NCI-H2029 (cell line): ENCODE measurements at places on chromosomes 12 and 14.

DNA sequence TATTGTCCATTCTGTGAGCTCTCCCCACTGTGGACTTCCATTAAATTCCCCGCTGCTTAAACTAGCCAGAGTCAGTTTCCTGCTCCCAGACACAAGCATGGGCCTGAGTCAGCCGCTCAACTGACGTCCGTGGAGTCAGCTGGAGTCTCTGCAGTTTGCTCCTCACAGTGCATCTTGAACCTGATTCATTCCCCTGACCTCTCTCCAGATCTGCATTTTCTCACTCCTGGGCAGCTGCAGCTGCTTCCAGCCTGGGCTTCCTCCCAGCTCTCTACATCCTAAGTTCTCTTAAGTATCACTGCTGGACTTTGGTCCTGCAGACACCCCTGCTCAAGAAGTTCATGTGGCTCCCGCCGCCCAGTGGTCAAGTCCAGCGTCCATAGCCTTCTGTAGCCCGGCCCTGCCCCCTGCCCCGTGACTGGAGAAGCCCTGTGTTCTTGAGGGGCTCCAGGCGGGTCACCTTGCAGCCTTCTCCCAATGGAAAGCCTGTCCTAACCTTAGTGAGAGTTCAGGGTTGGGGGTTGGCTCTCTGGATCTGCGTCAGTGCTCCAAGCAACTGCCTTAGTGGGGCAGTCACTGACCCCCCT is 20.0 kb downstream of the NFKBIA start:
- no peak for DNase-seq

GRCh38 chr14:106010783-106011182 is 484.4 kb downstream of the TMEM121 start:
- no peak for DNase-seq

DNA sequence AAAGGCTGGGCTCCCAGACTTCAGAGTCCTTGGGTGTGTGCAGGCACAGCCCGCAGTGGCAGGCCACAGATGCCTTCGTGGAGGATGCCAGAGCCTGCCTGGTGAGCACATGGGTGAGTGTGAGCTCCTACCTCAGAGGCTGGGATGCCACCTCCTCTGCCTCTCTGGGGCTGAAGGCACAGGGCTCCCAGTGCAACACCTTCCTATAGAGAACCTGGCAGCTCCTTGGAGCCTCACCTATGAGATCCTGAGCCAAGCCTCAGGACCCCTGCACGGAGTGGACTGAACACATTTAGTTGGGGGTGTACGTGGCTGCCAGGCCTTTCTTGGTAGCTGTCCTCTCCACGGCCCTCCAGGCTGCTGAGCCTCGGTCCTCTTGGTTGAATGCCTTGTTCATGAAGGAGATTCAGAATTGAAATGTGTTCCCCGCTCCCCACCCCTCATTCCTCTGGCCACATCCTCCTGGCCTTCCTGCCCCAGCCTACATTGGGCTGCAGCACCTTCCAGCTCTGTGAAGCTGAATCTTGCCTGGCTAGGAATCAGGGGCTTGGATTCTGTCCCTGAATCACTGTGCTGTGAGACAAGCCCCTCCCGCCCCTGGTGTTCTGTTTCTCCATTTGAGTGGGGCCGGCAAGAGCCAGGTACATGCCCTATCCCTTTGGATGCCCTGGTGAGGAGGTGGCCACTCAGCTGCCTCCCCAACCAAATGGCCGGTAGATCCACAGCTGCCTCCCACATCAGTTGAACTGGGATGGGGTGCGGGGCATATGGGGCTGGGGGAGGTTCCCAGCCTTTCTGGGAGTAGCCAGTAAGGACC is 38.7 kb upstream of the TRAF3 start:
- DNase-seq: no peak

- DNase-seq: no peak
These were observed 933.0 kb downstream of the DIO2 start for GRCh38 chr14:79278286-79278797.

- no peak for DNase-seq
These were observed 125.6 kb downstream of the SMOC1 start for GRCh38 chr14:70004791-70005190.

GRCh38 chr12:7601406-7601805 is 64.3 kb downstream of the APOBEC1 start:
- DNase-seq: no peak

GRCh38 chr12:107221913-107222312 is 128.6 kb upstream of the CRY1 start:
- DNase-seq: no peak

DNA sequence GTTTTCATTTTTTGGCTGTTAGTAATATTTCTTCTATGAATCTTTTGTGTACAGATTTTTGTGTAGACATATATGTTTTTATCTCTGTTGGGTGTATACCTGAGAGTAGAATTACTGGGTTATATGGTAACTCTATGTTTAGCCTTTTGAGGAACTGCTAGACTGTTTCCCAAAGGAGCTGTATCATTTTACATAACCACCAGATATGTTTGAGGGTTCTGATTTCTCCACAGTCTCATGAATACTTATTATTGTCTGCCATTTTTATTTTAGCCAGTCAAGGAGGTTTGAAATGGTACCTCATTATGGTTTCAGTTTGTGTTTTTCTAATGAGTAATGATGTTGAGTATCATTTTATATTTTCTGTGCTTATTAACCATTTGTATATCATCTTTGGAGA is 1.9 kb downstream of the PCNX4 start:
- DNase-seq: no peak

GRCh38 chr14:22737052-22737451 is 29.4 kb upstream of the OXA1L start:
- no peak for DNase-seq

DNA sequence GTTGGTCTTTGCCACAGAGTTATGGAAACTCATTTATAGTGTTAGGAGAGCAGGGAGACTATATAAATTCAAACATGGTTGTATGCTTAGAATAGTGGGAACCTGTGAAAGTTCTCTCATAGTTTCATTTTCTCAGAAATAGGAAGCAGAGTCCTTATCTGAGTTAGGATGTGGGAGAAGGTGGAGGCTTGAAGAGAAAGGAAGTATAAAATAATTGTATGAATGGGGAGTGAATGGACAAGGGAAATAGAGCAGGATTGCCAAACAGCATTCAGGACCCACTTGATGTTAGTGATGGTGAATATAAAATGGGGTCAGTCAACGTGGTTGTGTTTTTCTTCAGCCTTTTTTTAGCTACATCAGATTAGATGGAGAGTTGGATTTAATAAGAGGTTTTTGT is 34.0 kb upstream of the TPH2 start:
- DNase-seq: no peak

DNA sequence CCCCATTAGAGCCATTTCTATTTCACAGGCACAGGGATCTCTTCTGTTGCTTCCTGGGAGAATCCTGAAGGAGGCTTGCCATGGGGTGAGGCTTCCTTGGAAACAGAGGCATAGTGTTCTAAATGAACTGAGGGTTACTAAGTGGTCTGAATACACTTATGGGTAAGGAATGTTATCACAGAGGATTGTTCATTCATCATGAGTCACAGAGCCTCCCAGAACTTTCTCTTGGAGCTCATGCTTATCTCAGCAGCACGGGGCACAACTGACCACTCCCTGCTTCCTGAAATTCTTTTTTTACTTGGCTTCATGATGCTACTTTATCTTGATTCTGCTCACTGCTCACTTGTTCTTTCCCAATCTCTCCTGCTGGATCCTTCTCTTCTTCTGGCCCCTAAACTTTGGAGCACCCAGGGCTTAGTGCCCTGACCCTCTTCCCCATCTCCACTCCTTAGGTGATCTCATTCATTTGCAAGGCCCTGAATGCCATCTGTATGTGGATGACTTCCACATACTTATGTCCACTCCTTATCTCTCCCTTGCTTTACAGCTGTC is 57.9 kb downstream of the ANO6 start:
- DNase-seq: no peak

- no peak for DNase-seq
These were observed 51.1 kb downstream of the BAZ2A start for GRCh38 chr12:56578983-56579546.

DNA sequence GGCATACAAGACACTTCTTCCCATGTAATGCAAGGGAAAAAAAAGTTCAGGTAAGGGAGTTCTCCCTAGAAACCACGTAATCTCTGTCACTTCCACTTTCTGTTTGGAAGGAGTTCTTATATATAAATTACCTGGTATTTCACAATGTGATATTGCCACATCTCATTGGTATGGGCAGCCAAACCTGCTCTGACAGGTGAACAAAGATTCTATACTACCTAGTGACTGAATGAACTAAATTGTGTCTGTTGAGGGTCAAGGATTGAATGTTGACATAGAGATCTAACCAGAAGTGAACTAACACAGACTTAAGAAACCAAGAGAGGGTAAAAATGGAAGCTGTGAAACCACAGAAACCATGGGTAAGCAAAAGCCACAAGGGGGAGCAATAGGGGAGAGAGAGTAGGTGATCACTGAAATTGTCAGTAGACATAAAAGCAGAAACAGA is 161.3 kb downstream of the RPL10L start:
- DNase-seq: no peak

DNA sequence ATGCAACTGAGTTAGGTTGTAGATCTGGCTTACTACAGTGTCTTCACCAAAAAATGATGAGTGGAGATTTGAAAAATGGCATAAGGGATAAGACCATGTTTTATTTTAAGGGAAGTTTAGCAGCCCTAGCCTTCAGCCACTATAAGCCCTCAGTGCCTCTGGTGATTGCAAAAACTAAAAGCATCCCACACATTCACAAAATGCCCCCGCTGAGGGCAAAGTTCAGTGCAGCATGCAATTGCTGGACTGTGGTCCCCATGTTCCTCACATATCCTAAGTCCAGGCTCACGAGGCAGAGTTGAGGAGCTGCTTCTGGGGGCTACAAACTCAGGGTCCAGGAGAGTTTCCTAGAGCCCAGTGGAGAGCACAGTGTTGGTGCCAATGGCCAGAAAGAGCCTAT is 29.6 kb upstream of the NCOR2 start:
- DNase-seq: no peak

GRCh38 chr14:34362641-34363251 is 99.3 kb downstream of the SPTSSA start:
- DNase-seq: no peak

- DNase-seq: no peak
These were observed 146.3 kb downstream of the LRIG3 start for GRCh38 chr12:58773986-58774385.

DNA sequence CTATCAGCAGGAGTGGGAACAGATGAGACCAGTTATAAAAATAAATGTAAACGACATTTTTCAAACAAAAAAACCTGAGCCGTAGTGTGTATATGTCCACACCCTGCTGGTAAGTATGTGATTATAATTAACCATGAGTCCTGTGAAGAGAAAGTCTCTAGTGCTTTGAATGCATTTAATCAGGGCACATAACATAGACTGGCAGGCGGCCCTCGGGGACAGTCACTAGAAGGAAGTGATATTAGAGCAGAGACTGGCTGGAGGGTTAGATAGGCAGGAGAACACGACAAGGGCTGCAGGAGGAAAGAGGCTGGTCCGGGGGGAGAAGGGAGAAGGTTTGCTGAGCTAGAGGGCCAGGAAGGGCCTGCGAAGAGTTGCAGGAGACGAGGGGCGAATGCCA is 23.8 kb upstream of the ELK3 start:
- DNase-seq: no peak

DNA sequence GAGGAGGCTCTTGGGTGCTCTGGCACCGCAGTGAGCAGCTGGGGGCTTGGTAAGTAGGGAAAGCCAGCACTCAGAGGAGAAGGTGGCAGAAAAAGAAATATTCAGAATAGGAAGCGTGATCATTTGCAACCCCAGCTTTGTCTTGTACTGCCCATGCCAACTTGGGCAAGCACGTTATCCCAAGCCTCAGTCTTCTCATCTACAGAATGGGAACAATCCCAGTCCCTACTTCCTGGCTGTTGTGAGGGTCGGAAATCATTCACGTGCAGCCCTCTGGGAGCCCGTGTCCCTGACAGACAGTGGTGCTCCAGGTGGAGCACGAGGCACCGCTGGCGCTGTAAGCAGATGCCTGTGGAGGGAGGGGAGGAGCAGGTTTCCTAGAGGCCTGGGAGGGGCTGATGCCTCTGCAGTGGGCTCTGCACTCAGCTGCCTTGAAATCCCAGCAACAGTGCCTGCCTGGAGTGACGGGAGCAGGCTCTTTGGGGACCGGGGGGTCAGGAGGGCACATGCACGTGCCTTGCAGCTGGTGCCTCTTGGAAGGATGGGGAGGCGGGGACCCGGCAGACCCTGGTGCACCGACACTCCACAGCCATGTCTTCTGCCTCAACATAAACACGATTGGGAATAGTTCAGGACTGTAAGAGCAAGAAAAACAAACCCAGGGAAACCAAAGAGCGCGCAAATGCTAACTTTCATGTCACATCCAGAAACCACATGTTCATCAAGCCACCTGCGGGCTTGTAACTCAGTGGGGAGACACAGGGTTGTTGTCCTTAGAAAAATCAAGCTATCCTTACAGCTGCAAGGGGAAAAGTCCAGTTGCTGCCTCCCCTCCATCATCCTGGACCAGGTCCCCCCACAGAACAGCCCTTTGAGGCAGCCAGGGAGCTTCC is 86.5 kb upstream of the DIO3 start:
- DNase-seq: no peak

- DNase-seq: no peak
These were observed at the start of gene ST8SIA1 for GRCh38 chr12:22334410-22335100. Gene ST8SIA1 (minus strand): TSS chr12:22334707. CDS start chr12:22334232, 475 bp downstream.

GRCh38 chr12:81615026-81615588 is 144.0 kb downstream of the PPFIA2 start:
- DNase-seq: no peak

- DNase-seq: no peak
These were observed 50.1 kb upstream of the KCNA1 start for GRCh38 chr12:4859478-4860210.

DNA sequence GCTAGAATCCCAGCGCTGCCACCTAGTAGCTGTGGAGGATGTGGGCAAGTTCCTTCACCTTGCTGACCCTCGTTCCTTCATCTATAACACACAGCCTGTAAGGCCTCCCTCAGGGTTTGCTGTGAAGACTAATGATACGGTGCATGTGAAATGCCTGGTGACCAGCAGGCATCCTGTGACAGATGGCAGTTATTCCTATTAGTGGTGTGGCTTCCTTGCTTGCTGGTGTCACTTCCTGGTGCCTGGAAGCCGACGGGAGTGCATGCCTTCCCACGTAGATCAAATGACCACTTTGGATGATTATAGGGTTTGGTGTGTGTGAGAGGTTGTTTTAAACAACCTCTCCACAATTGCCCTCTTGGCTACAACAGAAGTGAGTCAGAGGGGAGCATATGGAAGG is 894.9 kb downstream of the VRK1 start:
- DNase-seq: peak; percentile 10
